ENCODE measurements at places on chromosomes 12 and 14.

DNA sequence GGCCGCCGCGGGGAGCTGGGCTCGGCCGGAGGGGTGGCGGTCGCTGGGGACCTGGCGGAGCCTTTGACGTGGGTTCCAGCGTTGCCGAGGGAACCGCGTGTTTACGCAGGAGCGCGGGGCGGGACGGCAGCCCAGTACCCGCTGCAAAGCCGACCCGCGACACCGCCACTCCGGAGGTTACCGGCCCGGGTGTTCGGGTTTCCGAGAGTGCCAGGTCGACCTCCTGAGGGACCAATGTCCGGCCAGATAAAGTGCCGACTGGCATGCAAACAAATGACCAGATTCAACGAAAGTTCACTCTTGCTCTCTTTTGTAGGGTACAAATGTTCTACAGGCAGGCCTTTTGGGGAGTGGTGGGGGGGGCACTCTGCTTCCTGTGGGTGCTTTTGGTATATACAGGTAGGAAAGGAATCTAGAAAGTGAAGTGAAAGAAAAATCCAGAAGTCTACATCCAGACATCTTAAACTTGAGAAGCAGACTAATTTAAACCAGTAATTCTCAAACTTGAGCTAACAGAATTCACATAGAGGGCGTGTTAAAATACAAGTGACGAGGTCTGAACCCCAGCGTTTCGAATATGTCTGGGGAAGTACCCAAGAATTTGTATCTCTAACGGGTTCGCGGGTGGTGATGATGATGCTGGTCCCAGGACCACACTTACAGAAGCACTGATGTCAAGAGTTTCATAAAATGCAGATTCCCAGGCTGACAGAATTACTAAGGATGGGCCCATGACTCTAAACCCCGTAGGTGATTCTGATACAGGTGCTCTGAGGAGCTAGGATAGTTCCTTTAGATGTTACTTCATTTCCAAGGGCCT, at the start of gene GPR135:
Gene GPR135, minus strand, starts transcription at position 65 of the 820 bp plus-strand sequence. CDS start 154 bp downstream, outside the sequence.
- DNase-seq: no peak

- no peak for DNase-seq
These were observed 16.2 kb upstream of the RNASE1 start for GRCh38 chr14:20818861-20819260.

DNA sequence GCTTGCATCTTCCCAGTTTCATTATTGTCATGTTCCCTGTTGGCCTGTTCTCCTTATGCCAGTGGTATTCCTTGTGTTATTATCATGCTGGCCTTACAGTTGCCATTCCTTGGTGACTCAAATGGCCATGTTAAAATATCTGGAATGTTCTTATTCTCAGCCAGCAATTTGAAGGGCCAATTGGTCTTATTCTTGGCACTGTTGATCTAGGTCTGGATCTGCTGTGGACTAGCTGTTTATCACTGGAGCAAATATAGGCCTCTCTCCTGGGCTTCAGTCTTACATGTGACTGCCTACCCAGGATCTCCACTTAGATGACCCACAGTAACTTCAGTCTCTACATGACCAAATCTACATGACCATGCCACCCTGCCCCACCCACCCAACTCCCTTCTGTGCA, 5.4 kb downstream of the CIPC start:
- no peak for DNase-seq

DNA sequence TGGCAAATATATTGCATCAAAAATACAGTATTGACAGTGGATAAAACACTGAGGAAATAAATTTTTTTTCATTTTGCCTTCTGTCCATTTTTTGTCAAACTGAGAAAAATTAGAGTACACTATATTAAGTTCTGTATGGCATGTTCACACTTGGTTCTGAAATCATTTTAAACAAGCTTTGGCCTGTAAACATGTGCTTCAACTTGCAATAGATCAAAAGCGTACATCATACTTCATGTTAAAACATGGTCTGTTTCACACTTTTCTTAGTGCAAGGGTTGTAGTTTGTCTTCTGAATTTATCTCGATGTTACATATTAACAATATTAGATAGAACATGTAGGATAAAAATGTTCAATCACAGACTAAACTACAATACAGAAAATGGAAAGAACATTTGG, 208.0 kb downstream of the PCNX1 start:
- no peak for DNase-seq

DNA sequence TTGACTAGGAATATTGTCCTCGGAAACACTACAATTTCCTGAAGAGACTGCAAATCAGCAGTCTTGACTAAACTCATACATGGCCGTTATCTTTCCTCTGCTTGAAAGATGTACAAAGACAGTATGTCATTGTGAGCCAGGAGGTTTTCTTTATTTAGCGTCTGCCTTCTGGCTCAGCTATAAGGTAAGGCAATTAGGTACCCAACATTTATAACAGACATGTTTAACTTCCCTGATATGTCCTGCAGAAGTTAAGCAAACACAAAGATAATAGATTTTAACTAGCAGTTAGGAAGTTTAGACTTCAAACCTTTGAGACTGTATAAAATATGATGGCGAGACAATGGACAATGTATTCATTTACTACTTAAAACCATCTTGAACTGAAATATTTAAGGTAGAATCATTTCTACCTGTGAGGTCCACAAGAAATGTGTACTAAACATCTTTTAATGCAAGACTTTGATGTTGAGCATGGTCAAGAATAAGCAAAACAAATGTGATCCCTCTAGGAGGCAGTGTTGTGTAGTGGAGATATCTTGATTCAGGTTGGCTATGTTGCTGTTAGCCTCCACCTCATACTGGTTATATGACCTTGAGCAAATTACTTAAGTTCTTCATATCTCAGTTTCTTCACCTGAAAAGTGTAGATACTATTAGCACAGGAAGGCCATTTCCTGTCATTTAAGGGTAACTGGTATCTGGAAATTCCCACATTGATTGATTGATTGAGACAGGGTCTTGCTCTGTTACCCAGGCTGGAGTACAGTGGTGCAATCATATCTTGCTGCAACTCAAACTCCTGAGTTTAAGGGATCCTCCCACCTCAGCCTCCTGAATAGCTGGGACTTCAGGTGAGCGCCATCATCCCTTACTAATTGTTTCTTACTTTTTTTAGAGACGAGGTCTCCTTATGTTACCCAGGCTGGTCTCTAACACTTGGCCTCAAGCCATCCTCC, 96.3 kb upstream of the EEA1 start:
- peak; percentile 12 for DNase-seq

DNA sequence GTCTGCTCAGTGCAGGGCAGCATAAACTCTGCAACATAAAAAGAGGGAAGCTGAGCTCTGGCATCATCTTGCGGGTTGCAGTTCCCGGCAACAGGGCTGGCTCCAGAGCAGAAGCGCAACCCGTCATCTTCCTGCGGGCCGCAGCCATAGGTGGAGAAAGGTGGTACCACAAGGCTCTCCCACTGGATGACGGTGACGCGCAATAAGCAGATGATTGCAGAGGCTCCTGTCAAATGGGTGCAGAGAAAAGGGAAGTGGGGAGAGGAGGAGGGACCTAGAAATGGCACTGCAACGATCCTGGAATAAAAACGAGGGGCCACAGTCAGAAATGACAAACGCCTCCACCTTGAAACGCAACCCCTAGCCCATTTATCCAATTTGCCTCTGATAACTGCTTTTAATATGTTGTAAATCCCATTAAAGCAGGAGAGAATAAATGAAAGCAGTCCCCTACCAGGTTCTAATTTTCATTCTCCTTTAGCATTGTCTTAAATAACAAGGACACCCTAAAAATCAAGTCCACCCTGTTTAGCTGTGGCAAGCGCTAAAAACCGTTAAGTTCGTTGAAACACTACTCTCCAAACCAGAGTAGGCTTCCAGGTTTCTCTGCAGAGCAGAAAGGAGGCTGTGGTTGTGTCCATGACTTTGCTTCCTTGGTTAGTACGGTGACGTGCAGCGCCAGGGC, 30.9 kb upstream of the TUBA1C start:
- no peak for DNase-seq

DNA sequence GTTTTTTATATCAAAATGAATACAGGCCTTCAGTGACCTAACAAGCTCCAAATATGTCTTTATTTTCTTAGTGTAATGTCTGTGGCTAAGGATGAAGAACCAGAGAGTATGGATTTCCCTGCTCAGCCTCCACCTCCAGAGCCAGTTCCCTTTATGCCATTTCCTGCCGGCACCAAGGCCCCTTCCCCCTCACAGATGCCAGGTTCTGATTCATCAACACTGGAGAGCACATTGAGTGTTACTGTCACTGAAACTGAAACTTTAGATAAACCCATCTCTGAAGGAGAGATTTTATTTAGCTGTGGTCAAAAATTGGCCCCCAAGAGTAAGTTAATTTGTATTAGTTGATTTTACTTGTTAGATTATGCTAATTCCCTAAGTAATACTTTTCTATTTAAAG, 61.0 kb downstream of the KIAA0586 start:
- DNase-seq: peak; percentile 29

DNA sequence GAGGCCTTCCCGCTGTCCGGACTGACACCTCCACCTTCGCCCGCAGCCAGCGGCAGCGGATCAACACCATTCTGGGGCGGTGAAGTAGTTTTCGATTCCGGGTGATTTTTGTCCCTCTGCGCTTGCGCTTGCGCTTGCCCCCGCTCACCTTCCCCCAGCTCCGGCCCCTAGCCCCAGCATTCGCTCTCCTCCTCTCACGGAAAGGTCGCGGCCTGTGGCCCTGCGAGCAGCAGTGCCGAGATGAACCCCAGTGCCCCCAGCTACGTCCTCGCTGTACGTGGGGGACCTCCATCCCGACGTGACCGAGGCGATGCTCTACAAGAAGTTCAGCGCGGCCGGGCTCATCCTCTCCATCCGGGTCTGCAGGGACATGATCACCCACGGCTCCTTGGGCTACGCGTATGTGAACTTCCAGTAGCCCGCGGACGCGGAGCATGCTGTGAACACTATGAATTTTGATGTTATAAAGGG, 22.7 kb upstream of the SRGAP1 start:
- DNase-seq: no peak

GRCh38 chr14:90049390-90049789, 12.4 kb upstream of the KCNK13 start:
- no peak for DNase-seq

Data from RPMI8226 (cell line).